IMR-90 (cell line): ENCODE measurements at places on chromosomes 3 and 15.

DNA sequence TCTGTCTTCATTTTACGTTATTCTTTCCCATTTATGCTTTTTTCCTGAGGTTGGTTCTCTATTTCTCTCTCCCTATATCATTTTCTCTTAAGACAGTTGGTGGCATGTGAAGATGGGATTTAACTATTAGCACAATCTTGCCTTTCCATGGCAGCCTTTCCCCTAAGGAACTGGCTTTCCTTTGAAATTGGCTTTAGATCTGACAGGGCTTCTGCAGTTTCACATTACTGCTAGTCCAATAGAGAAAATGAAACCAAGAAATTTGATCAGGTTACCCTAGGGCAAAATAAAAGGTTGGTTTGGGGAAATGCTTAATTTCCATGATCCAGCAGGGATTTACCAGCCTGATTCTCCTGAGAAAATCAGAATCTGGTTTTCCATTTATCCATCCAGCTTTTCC lies 22.7 kb upstream of the CHL1 start:
- no peaks in the 10 kb centered on the region for H3K36me3 ChIP-seq
- no peak overlapping the region for H3K27ac ChIP-seq
- H3K27me3 ChIP-seq, result no peaks in the 10 kb centered on the region

DNA sequence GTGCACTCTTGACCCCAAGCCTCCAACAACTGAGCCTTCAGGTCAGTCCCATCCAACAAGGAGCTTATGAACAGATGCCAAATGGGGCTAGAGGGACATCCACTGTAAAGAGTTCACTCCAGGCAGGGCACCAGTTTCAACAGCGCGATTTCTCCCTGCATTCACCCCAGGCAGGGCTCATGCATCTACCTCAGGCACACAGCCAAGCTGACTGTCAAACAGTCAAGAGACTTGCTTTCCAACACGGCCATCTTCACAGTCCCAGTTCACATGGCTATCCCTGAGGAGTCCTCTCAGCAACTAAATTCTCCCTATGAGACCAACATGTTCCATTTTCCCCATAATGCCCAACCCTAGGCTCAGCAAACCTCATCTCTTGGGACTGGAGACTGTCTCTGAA lies 17.7 kb downstream of the SLC25A20 start:
- H3K36me3 ChIP-seq, result peaks cover 6% of the 10 kb centered on the region
- no peaks in the 10 kb centered on the region for H3K4me1 ChIP-seq
- no peak overlapping the region for H3K27ac ChIP-seq
- H3K4me3 ChIP-seq, result no peak overlapping the region
- no peaks in the 10 kb centered on the region for H3K27me3 ChIP-seq

GRCh38 chr3:171649267-171649666 lies 161.0 kb downstream of the PLD1 start:
- H3K4me3 ChIP-seq, result no peak overlapping the region
- H3K36me3 ChIP-seq, result peaks cover 5% of the 10 kb centered on the region

GRCh38 chr3:185290266-185290665 lies 36.4 kb upstream of the EHHADH start:
- no peak overlapping the region for H3K27ac ChIP-seq
- DNase-seq, result no peak
- H3K4me3 ChIP-seq, result no peak overlapping the region
- H3K36me3 ChIP-seq, result 0 out of 2 replicates have a peak, but pooled peaks cover 3% of the 10 kb centered on the region
- no peaks in the 10 kb centered on the region for H3K27me3 ChIP-seq

- no peaks in the 10 kb centered on the region for H3K36me3 ChIP-seq
- peak; percentile 66 for DNase-seq
- H3K4me1 ChIP-seq, result peaks cover 16% of the 10 kb centered on the region
- H3K27ac ChIP-seq, result no peak overlapping the region
- no peak overlapping the region for H3K4me3 ChIP-seq
Measured at GRCh38 chr3:8497582-8497981, 4.0 kb upstream of the LMCD1 start.

GRCh38 chr3:21158861-21159542 lies 592.0 kb downstream of the ZNF385D start:
- H3K4me1 ChIP-seq, result no peaks in the 10 kb centered on the region
- no peaks in the 10 kb centered on the region for H3K27me3 ChIP-seq
- H3K4me3 ChIP-seq, result no peak overlapping the region
